Mesothelial cell of epicardium (in vitro differentiated cells): ENCODE measurements at places on chromosomes 2 and 18.
A peak's percentile ranks its signal among the peaks of the same experiment; 100 is the strongest.

DNA sequence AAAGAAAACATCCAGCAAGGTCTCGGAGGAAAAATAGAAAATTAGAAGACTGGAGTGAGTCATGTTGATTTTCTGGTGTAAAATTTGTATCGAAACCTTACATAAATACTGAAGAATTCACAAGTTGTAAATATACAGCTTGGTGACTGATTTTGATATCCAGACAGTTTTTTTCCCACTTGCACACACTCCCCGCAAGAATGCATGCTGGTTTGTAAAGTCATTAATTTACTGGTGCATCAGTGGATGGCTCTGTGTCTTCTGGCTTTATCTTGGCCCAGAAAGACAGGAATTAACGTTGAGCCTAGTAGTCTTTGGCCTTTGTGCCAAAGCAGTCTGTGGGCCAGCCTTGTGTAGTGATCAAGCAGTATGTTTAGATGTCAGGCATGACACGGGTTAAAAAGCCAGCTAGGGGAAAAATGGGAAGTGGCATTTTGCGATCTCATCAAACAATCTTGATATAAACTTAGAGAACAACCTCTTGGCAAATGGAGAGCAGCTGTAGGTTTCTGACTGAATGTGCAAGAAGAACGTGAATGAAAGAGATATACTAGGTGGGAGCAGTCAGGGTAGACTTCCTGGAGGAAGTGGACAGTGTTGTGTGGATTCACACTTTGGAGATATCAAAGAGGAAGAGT is 22.7 kb upstream of the CASP8 start:
- no peak for DNase-seq

GRCh38 chr18:498931-499775 is 1.3 kb downstream of the COLEC12 start:
- DNase-seq, result peak; percentile 45

- no peak for DNase-seq
Observed at GRCh38 chr2:195633974-195634373, 23.1 kb upstream of the SLC39A10 start.

DNA sequence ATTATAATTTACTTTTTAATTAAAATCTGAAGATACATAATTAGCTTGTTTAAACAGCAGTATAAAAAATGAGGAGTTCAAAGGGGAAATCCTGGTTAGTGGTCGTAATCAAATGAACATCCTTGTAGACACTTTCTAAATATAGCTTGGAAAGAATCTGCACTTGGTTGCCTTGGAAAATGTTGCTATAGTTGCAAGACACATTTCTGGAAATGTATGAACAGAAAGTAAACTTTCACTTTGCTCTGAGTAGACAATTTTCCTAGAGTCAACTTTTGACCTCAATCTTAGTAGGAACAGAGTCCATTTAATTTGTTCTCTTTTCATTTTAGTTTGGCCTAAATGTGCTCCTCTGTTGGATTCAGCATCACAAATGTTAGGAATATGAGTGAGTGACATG is 38.3 kb downstream of the GCA start:
- no peak for DNase-seq

- DNase-seq, result no peak
Observed at GRCh38 chr2:197258580-197258979, 52.0 kb downstream of the ANKRD44 start.

DNA sequence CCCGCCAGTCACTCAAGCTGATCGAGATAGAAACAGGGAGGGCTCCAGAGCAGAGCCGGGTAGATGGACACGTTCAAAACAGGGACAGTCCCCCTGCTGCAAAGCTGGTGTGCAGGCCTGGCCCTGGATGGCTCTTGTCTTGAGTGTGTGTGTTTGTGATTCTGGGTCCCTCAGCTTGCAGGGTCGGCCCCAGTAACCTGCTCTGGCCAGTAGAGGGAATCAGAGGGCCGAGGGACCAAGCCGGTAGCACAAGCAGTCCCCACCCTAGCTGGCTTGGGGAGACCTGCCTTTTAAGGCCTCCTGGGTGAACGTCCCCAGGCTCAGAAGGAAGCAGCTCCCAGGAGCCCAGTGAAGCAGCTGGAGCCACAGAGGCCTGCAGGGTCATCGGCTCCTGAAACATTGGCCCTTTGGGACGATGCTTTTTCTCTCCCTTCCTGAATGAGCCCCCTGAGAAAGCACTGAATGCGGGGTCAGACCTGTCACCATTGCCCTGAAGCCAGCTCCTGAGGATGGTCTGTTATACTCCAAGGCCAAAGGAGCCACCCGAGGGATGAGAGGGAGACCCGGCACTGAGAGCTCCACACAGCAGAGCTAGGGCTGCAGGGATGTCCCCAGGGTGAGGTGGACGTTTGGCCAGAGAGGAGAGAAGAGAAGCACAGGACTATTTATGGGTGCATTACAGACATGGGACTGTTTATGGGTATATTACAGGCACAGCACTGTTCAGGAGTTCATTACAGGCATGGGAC is 15.4 kb upstream of the MLPH start:
- DNase-seq, result no peak

DNA sequence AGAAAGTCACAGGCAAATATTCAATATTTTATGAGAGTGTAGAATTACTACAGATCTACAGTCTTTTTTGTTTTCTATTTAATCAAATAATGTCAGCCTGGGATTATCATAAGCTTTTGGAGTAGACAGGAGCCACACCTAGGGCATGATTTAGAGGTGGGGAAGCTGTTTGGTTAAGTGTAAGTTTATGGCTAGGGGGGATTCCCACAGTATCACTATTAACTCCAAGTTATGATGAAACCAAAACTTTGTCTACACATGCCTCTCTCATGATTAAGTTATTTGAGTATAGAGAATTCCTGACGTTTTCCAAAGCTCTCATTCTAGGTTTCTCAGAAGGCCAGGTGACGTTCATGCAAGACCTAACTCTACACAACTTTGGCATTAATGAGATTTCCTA is 2.1 kb downstream of the SERPINB10 start:
- DNase-seq, result no peak

GRCh38 chr2:225008179-225008856 is 34.0 kb downstream of the DOCK10 start:
- DNase-seq, result no peak
